ENCODE measurements at places on chromosomes 4 and X.

DNA sequence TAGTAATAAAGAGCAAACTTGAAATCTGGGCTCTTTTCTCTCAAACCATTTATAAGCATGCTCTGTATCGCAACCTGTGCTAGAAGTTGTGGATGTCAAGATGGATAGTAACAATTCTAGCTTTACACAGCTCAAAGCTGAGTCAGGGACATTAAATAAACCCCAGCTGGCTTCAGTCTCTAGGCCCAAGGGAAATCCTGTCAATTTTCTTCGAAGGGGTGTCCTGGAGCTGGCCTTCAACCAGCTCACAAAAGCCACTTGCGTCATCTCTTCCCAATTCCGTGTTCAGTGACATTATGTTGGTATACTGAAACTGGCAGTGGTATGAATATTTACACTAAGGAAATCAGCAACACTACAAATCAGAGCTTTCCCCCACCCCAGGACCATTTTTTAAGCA is 89.8 kb upstream of the PRKG2 start:
- DNase-seq = no peak

DNA sequence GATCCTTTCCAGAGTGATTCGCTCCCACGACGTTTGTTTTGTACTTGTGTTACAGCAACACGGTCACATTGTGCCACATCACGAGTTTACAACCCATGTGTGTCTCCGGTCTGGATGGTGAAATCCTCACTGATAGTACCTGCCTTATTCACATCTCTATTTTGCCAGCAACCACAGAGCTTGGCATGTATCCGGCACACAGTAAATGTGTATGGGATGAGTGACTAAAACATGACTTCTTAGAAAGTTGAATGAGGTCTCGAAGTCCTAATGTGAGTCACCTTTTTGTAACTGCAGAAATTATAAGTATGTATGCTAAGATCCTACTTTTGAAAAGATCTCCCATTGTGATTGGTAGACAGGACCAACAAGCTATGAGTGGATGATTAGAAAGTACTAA is 7.5 kb downstream of the STOX2 start:
- no peak for DNase-seq

GRCh38 chr4:152265149-152265621 is 270.7 kb downstream of the FBXW7 start:
- DNase-seq = no peak

- no peak for DNase-seq
These were observed 48.6 kb upstream of the RASL11B start for GRCh38 chr4:52813546-52813945.

- DNase-seq = no peak
These were observed 106.1 kb downstream of the CHM start for GRCh38 chrX:85941275-85941674.

GRCh38 chrX:135331525-135331924 is 22.2 kb downstream of the ETDC start:
- DNase-seq = no peak

- DNase-seq = no peak
These were observed 28.2 kb upstream of the ATRX start for GRCh38 chrX:77814210-77814609.

GRCh38 chr4:186754976-186755375 is 31.3 kb upstream of the FAT1 start:
- DNase-seq = no peak

DNA sequence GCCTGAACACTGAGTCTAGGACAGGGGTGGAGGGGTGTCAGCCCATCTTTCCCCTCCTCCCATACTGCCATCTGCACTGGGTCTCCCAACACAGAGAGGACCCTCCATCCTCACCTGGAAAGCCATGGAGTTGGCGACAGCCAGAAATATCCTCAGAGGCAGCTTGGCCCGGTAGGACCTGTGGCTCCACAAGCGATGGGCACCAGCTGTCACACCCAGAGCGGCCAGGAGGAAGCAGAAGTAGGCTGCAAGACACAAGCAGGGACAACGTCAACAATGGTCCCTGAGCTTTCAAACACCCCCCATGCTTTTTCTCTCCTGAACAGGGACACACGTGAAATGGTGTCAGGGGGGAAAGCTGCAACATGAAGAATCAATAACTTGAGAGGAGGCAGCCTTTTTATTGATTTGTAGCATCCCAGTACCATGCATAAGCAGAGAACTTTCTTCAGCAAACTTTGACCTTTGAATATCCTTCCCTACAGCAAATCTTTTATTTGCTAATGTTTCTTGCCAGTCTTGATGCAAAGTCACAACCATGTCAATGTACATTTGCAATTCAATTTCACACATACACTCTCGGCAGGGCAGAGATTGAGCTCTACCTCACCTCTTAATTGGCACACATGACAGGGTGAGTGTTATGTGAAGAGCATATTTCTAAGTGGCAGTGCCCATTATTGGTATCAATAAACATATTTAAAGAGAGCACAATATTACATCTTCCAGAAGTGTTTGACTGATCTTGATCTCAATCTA is 93.2 kb downstream of the SCD5 start:
- DNase-seq = no peak

DNA sequence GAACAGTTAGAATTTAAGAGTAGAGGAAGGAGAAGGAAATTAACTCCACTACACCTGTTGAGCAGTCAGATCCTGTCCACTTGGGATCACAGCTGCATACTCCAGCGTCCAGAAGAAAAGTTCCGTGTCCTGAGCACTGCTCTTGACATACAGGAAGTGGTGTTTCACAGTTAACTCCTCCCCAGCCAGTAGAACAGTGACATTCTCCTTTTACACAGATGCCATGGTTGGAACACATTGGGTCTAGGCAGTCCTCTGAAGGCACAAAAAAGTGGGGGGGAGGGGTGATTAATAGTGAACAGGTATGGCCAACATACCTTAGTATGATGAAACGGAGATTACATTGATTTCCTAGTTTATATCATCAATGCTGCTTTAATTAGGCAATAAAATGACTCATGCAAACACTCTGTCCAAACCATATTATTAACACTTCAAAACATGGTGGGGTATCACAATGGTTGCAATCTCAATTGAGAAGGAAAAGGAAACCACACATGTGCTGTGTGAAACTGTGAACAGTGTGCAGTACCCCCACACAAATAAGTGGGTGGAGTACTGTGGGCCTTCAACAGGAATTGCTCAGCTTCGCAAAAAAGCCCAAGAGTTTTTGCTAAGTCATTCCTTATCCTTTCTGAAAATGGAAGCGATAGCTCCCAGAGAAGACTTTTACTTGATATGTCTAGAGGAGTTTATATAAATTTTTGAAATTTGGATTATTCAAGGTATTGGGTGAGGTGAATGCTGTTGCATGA is 295.6 kb downstream of the SH2D1A start:
- peak; percentile 7 for DNase-seq
